NCI-H1436 treated with DMSO at 0.1 percent for 48 hours (cell line): ENCODE measurements at places on chromosomes 2 and 18.

GRCh38 chr2:191675807-191676721 is 1.9 kb upstream of the NABP1 start:
- DNase-seq: no peak

- no peak for DNase-seq
Measured at GRCh38 chr2:220194630-220195584, 567.5 kb downstream of the SLC4A3 start.

DNA sequence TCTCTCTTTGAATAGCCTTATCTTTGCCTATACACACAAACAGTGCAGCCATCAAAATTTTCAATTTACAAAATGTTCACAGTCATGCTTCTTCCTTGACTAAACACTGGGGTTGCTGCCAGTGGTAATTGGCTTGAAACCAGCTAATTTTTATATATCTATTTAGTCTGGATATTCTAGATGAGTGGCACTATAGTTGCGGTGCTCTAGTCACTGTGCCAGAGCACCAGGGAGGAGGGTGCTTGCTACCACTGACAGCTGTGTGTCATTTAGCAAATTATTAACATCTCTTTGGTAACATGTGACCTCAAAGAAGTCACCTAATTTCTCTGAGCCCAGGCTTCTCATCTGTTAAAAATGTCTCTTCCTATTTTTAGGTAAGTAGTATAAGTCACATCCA is 130.4 kb downstream of the MEIS1 start:
- no peak for DNase-seq

DNA sequence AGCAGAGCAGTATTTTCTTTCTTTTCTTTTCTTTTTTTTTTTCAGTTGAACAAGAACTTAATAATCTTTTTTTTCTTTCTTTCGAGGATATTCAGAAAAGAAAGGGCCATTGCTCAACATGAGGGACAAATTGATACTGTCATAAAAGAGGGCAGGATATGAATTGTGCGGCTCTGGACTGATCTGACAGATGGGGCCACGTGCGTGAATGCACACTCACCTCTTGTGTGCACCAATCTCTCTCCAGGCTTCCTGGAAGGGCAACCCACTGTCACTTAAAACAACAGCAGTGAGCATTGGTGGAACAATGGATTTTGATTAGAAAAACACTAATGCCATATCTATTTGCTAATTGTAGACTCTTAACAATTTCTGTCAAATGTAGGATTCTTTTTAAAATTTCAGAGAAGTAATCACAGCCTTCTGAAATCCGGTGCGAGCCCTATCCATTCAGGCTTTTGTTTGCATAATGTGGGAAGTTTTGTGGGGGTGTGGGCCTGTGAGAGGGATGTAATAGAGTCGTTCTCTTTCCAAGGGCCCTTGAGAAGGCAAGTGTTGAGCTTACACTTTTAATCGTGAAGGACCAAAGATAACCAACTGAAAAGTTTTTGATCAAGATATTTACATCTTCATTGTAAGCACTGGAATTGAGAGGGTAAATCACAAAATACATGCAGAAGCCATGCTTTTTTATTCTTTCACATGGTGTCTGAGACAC is 298.8 kb downstream of the SP3 start:
- DNase-seq: no peak

DNA sequence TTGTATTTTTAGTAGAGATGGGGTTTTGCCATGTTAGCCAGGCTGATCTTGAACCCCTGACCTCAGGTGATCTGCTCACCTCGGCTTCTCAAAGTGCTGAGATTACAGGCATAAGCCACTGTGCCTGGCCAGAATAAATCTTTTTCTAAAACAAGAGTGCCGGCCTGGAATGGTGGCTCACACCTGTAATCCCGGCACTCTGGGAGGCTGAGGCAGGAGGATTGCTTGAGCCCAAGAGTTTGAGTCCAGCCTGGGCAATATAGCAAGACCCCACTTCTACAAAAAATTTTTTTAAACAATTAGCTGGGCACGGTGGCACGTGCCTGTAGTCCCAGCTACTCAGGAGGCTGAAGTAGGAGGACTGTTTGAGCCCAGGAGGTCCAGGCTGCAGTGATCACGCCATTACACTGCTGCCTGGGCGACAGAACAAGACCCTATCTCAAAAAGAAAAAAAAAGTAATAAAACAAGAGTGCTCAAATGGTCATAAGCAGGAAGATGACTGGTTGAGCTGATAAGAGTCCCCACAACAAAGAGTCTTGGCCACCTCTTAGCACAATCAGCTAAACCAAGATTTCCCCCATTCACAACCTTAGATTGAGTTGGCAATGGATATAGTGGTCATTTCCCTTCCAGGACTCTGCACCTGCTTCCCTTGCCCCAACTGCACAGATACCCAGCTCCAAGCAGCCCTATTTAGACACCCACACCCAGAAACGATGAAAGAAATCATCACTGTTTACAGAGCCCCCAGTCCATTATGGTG is 5.8 kb upstream of the UCN start:
- DNase-seq: no peak

GRCh38 chr2:221001381-221001801 is 570.7 kb downstream of the EPHA4 start:
- no peak for DNase-seq

DNA sequence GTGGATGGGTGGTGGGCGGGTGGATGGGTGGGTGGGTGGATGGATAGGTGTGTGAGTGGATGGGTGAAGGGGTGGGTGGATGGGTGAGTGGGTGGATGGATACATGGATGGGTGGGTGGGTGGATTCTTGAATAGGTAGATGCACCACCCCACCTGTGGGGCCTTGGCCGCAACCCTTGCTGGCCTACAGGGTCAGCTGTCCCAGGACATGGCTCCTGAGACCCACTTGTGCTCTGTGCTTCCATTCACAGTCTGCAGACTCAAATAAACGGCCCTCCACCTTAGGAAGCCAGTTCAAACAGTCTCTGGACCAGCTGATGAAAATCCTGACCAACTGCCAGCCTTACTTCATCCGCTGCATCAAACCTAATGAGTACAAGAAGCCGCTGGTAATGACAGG is 54.4 kb downstream of the MYO7B start:
- DNase-seq: no peak

DNA sequence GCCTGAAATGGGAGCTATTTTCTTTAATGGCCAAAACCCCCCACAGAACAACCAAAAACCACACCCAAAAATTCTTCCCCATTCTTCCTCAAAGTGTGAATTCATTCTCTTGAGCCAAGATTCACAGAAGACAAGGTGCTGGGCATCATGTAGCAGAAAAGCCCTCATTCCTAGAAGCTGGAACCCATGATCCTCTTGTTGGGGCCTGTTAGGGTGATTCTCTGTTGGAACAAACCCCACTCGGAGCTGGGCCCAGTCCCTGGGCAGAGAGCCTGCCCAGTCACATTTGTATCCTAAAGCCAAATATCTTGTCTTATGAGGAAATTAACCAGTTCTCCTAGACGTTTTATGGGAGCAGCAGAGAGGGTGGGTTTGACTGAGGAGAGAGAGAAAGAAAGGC is 22.8 kb upstream of the VPS4B start:
- DNase-seq: no peak

- DNase-seq: no peak
Measured at GRCh38 chr18:10100196-10100595, 186.4 kb downstream of the VAPA start.

DNA sequence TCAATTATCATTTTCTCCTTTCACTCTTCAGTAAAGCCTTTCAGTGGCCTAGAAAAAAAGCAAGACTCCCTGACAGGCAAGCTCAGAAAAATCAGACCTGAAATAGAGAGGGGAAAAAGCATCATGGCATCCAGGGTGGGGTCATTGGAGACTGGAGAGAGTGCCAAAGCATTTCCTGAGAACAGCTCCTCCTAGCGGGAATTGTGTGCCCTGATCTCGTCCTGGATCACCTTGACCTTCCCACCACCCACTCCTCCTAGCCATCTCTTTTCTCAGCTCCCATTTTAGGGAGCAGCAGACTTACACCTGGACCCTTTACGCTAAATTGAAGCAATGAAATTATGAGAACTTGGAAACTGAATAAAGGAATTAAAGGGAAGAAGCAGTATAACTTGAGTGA is 176.6 kb downstream of the VWC2L start:
- no peak for DNase-seq

GRCh38 chr18:49734836-49735235 is 78.5 kb downstream of the ACAA2 start:
- DNase-seq: no peak

GRCh38 chr2:118805064-118805690 is 42.3 kb downstream of the EN1 start:
- no peak for DNase-seq

DNA sequence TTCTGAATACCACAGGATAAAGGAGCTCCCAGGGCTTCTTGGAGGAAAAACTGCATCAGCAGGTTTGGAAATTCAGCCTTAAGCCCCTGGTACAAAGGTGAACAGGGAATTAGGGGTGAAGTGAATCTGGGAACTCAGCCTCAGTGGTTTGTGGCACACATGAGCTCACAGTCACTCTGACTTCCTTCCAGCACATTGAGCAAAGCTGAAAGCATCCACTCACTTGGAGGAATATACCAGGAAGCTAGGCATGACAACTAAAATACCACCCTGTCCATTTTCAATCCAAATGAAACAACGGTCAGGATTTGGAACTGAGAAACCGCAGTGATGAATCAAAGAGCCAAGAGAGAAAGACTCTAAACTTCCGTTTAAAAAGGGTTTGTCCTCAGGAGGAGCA is 216.1 kb downstream of the ICOS start:
- no peak for DNase-seq

- DNase-seq: no peak
Measured at GRCh38 chr2:12804091-12804856, 87.5 kb downstream of the TRIB2 start.

DNA sequence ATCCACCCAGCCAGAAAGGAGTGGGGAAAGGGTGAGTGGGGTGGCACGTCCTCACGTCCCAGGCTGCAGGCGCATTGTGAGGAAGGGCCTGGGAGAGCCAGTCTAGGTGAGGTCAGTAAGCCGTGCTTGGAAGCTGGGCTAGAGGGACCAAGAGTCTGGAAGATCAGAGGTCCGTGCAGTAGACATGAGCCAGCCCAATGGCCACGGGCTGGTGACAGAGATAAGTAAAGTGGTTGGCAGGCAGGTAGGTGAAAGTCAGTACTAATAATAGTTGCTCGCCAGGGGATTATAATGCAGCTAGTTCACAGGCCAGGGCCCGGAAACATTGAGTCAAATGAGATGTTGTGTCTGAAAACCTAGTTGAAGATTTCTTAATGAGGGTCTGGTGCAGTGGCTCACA is 133.2 kb downstream of the GBX2 start:
- DNase-seq: no peak

DNA sequence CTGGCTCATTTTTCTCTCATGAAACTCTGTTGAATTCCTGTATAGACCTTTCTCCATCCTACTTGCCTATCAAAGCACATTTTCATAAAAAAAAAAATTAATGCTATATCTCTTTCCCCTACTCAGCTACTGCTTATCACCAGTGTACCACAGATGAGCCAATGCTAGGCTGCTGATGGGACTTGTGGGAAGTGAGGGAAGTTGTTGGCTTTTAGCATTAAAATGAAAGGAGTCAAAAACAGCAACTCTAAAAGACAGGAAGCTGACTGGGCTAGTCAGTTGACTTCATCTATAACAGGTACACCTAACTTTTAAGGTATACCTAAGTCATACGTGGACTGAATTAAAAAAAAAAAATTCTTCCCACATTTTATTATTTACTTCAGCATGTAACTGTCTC is 102.1 kb downstream of the FAM117B start:
- DNase-seq: no peak
